ENCODE measurements at places on chromosomes 11 and 22. TPM values are rescaled to one million over a fixed set of nuclear protein-coding genes. Genes with fewer than 3 reads are reported as not detected.

DNA sequence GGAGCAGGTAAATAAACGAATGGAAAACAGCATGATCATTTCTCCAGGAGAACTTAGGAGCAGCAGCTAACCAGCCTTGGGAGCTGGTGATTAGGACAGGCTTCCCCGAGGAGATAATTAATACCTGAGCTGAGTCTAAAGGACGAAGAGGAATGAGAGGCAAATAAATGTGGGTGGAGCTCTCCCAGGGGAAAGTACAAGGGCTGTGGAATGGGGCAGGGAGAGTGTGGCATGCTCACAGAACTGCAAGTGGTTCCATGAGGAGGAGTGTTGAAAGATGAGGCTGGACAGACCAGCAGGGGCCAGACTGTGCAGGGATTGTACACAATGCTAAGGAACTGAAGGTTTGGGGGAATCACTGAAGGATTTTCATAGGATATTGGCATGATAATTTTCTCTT lies 14.2 kb upstream of the TLCD5 start:
- no peak for DNase-seq

Gene EIF3D
- total RNA-seq = 392 TPM

- no peak for DNase-seq
Observed at GRCh38 chr22:20204806-20205205, 54.0 kb upstream of the CCDC188 start.

GRCh38 chr11:126664643-126665042 lies 309.2 kb downstream of the ST3GAL4 start:
- DNase-seq = no peak
